ENCODE measurements at places on chromosomes 12 and 14. TPM values are rescaled to one million over a fixed set of nuclear protein-coding genes. Genes with fewer than 3 reads are reported as not detected.
A peak's percentile ranks its signal among the peaks of the same experiment; 100 is the strongest.

The STAC3 gene
- polyA plus RNA-seq = 1.2 TPM

GRCh38 chr12:26331960-26332359 is 136.6 kb downstream of the SSPN start:
- no peak for DNase-seq

DNA sequence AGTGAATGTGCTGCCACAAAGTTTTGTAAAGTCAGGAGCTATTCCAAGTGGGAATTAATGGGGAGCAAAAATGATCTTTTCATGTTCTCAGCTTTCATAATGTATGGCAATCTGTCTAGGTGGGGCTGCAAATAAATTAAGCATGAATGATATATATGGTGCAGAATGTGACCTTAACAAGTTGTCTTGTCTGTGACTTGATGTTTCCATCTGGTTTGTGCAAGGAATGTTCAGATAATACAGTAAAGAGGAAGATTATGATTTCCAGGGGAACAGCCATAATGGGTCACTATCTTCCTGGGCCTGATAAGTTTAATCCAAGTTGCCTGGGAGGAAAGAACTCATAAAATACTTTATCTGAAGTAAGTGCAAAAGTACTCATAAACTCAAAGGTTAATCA is 1815.8 kb upstream of the FLRT2 start:
- DNase-seq = no peak

- DNase-seq = no peak
These were observed 1327.5 kb upstream of the FLRT2 start for GRCh38 chr14:84202486-84202885.

- DNase-seq = no peak
These were observed 3.4 kb downstream of the KANSL2 start for GRCh38 chr12:48678551-48679185.

The CD69 gene
- polyA plus RNA-seq = 31.4 TPM

- DNase-seq = no peak
These were observed 292.3 kb downstream of the DAD1 start for GRCh38 chr14:22296722-22297121.

- DNase-seq = no peak
These were observed 187.3 kb downstream of the CAND1 start for GRCh38 chr12:67456431-67456901.

DNA sequence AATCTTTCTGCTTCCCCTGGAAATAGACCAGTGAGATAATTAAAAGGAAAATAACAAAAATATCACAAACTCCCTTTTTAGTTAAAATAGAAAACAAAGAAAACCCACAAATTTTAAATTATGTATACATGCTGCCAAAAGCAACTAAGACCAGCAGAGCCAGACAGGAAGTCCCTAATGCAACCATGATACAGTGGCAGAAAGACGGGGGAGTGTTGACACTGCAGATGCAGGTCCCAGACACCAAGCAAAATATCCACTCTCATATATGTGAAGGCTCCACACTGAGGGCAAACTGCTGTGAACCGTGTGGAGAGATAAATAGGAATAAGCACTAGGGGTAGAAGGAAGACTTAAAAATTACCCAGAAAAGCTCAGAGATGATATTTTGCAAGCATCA is 401.0 kb downstream of the BTG1 start:
- DNase-seq = no peak

DNA sequence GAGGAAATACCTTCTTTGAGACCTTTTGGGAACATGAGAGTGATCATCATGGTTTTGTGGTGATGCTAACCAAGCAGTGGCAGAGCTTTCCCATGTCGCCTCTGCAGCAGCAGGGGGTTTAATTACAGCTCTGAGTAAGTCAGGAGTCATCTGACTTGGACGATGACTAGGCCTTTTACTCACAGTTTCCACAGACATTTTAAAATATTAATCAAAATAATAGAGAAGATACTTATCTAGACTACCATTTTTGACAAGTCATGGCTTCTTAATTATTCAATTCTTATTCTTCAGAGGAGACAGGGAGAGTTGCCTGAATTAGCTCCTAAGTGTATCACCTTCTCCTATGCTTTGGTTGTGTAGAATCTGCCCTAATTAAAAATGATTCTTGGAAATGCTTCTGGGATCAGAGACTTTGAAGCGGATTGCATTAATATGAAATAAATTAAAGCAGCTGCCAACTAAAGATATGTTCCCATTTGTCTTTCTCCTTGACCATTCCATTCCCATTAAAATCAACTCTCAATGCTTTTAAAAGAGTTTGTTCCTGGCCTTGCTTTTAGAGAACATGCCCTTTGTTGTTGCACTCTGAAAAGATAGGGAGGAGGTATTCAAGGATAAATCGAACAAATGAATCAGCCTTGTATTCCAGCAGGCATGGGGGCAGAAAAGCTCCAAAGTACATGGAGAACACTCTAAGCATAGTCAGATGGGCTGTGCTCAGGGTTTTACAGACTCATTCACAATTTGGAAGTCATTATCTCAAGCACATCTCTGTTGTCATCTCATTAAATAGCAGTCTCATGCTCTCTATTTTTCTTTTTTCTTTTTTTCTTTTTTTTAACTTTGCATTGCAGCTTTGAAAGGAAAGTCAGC is 7.7 kb upstream of the IFNG-AS1 start:
- no peak for DNase-seq

- DNase-seq = peak; percentile 85
These were observed 2.7 kb downstream of the SSH1 start for GRCh38 chr12:108854451-108855283.

DNA sequence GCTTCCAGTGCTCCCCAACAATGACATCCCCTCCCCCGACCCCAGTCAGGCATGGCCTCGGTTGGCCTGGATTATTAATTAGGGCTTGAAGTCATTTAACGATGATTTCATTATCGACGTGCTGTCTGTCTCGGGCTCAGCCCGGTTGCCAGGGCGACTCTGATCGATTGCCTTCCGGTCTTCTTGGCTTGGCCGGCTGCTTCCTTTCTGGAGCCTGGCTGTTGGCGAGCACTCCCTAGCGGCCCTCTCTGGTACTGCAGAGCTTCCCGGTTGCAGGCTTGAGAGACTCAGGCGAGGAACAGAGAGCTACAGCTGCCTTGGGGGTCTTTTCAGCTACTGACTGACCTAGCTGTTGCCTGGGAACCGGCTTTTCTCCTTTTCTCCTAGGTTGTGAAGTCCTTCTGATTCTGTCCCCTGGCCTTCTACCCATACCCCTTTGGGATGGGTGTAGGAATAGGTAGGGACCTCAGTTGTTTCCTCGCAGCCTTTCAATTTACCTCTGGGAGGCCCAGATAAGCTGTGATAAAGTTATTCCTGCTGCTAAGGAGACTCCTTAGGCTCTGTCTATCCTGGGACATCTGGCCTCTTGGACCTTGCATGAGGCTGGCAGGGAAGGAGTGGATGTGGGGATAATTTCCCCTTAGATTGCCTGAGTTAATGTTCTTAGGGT is 5.5 kb upstream of the CISTR start:
- DNase-seq = peak; percentile 82

The CLEC12A gene
- polyA plus RNA-seq = 2.9 TPM

The NELL2 gene
- polyA plus RNA-seq = 5.2 TPM

The SRP54 gene
- polyA plus RNA-seq = 35.6 TPM

GRCh38 chr12:13173012-13173932 is 23.3 kb upstream of the EMP1 start:
- peak; percentile 90 for DNase-seq

DNA sequence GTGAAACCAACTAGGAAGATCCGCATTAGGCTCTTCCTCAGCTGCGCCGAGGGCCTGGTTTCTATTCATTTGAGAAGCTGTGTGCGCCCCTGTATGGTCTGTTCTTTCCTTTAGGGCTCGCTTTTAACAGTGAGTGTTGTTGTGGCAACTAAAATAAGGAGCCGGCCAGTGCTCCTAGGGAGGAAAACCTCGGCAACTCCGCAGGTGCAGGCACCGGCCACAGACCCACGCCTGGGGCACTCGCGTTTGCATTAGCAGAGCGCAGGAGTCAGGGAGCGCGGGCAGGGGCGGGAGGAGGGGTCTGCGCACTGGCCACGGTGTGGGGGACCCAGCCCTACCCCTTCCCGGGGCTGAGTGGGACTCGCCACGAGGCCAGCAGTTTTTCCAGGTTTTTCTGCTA is 50.5 kb downstream of the STX2 start:
- no peak for DNase-seq

The RD3L gene
- polyA plus RNA-seq = not detected

DNA sequence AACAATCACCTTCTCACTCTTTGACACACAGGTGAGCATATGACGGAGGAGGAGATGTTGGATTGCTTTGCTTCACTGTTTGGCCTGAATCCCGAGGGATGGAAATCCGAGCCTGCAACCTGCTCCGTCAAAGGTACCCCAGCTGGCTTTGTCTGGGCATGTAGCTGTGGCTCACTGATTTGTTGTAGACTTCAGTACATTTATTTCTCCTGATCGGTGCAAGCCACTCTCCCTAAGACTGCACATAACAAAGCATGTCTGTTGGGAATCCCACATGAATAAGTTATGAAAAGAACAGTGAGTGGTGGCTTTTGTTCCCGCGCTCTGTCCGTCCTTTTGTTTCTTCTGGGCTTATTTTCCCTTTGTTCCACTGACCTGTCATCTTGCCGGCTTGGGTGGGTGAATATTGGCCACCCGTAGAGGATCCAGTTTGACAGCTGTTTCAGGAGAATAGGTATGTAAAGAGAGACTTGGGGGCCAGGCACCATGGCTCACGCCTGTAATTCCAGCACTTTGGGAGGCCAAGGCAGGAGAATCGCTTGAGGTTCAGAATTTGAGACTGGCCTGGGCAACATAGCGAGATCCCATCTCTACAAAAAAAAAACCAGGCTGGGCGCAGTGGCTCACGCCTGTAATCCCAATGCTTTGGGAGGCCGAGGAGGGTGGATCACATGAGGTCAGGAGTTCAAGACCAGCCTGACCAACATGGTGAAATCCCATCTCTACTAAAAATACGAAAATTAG is 20.0 kb upstream of the BCL7A start:
- DNase-seq = no peak

DNA sequence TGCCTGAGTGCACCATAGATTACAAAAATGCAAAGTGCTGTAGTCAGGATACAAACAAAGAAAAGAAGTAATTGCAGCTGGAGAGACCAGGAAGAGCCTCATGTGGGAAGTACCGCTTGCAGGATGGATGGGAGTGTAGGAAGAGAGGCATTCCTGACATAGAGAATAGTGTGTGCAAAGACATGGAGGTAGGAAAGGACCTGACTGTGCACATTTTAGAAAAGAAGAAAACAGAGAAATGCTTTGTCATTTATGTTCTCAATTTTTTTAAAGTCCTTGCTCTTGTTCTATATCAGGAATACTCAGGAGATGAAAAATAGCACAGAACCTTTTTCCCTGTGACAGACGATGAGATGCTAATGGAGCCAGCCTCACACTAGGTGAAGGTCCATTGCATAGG is 358.7 kb upstream of the TMPO start:
- DNase-seq = no peak

DNA sequence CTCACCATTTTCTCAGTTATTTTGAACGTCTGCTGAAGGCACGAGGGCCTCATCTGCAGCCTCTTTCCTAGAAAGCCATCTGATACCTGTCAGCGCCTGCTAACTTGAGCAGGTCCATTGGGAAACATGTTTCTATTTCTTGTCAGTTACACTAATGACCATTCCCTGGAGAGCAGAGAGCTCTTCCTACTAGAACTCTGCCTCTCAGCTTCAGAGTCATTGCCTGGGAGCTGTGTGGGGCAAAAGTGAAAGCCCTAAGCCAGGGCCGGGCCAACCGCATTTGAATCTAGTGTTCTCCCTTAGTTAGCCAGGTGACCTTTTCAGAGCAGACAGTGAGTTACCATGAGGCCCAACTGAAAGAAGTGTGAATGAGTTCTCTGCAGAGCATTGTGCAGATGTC is 135.8 kb downstream of the EML1 start:
- DNase-seq = no peak

GRCh38 chr12:132030367-132031038 is 80.8 kb downstream of the EP400 start:
- DNase-seq = no peak

DNA sequence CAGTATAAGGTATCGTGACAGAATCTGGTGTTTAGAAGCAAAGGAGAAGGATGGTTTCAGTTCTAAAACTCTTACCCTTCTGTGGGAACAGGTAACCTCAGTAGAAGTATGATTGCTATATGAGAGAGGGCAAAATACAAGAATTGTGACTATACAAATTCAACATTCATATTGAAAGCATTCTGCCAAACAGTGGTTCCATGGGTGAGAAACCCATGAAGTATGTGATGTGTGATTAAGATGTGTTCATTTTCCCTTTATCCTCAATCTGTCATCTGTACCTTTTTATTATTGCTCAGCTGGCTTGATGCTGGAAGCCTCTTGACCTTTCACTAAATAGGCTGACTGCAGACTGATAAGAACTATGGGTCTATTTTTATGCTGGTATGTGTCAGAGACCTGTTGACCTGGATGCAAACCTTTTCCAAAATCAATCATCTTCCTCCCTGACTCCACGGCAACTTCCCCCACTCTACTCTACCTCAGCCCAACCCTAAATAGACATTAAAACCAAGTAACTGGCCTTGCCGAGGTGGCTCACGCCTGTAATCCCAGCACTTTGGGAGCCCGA is 109.6 kb downstream of the STXBP6 start:
- no peak for DNase-seq

DNA sequence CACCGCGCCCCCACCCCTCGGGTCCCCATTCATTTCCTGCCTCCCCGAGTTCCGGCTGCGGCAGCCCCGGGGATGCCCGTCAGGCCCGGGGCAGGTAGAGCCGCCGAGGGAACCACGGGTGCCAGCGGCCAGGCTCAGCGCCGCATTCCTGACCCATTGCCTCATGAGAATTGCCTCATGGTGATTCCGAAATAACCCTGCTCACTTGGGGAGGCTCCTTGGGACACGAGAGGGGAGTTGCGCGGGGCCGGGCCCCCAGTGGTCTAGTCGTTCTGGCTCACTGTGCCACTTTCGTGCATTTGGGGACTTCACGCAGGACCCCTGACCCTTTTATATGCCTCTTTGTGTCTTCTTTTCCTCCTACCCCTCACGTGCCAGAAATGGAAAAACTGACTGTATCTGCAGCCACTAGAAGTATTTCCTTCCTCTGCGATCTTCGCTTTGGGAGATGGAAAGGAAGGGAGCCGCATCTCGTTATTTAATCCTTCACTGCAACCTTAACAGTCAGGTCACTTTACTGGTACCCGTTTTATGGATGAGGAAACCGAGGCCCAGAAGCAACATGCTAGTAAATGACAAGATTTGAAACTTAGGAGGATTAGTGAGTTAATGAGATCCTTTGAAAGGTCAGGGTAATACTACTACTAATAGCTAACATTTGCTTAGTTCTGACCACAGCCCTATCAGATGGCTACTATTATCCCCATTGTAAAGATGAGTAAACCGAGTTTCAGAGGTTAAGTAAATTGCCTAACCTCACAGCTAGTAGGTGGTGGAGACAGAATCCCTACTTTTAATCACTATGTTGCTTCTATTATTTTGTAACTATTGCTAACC is 768 bp downstream of the PTPN11 start:
- peak; percentile 89 for DNase-seq

The MAP4K5 gene
- polyA plus RNA-seq = 20.0 TPM

Measured in sigmoid colon (tissue), 7 donors.